Stimulated activated CD4-positive, alpha-beta T cell treated with anti-CD3 and anti-CD28 coated beads, Interleukin-12 subunit alpha, Interleukin-12 subunit beta, amount 100 ng/mL, for 4 hours (primary cell): ENCODE measurements at places on chromosomes 1 and 21.

DNA sequence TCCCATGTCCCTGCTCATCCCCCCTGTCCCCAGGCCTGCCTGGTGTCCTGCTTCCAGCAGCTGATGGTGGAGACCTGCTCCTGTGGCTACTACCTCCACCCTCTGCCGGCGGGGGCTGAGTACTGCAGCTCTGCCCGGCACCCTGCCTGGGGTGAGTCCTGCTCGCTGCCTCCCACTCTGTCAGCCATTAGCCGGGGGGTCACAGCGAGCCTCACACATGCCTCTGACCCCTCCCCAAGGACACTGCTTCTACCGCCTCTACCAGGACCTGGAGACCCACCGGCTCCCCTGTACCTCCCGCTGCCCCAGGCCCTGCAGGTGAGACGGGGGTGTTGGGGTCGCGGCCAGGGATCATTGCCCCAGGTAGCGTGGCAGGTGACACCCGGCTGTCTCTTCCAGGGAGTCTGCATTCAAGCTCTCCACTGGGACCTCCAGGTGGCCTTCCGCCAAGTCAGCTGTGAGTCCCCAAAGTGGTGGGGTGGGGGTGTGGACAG lies 10.0 kb downstream of the SCNN1D start:
- peak; percentile 68 for DNase-seq

DNA sequence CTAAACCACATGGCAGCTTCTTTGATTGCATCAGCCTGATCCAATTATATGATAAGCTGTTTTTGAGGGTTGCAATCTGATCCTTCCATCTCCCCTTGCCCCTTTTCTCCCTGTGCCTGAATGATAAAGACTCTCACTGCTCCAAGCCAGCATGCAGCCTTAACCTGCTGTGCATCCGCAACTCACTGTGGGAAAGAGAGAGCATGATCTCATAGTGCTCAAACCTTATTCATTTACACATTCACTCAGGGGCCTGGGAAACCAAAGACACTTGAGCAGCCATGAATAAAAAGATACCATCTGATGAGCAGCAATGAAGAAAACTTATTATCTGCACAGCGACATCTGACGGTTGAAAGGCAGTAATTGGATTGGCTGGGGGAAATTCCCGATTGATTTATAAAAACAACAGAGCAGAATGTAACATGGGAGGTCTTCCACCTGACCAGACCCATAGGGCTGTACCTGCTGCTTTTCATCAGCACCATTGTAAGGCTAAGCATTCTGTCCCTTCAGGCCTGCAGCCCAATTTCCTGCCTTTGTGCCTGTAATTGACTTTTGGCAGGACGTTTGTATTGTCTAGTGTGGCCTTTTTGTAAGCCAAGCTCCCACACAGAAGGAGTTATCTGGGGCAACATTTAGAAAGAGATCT lies 62.5 kb downstream of the KIAA0040 start:
- DNase-seq = no peak

GRCh38 chr1:50847303-50847702 lies 112.8 kb downstream of the FAF1 start:
- DNase-seq = no peak

- no peak for DNase-seq
Observed at GRCh38 chr1:68175621-68176398, 56.5 kb downstream of the WLS start.

- no peak for DNase-seq
Observed at GRCh38 chr1:101100674-101101073, 75.1 kb upstream of the DPH5 start.

DNA sequence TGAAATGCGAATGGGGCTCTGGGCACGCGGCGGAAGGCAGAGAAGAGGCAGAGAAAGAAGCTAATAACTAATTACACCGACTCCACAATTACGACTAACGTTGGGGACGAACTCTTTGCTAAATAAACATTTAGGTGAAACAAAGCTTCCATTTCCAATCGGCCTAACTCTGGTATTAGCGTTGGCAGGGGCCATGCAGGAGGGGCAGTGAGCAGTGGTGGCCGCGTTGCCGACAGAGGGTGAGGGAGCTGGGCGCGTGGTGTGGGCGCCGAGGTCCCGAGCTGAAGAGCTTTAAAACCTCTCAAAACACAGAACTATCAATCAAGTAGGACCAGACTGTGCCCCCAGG lies 553 bp upstream of the NDUFV3 start:
- DNase-seq = no peak

DNA sequence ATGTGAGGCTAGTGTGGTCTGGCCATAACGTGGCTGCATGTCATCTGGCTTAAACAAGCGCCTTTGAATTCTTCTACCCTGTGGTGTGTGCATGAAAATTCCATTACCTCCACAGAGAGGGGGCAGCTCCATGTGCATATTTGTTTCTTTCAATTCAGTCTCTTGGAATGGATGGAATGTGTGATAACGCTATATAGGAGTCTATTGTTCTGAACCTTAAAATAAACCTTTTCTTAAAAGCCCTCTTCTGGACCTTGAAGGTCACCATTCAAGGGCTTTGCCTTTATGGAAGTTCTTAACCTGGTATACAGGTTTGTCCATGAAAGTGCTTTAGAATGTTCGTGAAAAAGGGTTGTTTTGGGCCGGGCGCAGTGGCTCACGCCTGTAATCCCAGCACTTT lies 118.2 kb upstream of the ADGRL2 start:
- DNase-seq = no peak

- DNase-seq = no peak
Observed at GRCh38 chr1:207007352-207008033, 25.1 kb downstream of the C1orf116 start.

- no peak for DNase-seq
Observed at GRCh38 chr1:12075195-12076114, 12.4 kb downstream of the TNFRSF8 start.

DNA sequence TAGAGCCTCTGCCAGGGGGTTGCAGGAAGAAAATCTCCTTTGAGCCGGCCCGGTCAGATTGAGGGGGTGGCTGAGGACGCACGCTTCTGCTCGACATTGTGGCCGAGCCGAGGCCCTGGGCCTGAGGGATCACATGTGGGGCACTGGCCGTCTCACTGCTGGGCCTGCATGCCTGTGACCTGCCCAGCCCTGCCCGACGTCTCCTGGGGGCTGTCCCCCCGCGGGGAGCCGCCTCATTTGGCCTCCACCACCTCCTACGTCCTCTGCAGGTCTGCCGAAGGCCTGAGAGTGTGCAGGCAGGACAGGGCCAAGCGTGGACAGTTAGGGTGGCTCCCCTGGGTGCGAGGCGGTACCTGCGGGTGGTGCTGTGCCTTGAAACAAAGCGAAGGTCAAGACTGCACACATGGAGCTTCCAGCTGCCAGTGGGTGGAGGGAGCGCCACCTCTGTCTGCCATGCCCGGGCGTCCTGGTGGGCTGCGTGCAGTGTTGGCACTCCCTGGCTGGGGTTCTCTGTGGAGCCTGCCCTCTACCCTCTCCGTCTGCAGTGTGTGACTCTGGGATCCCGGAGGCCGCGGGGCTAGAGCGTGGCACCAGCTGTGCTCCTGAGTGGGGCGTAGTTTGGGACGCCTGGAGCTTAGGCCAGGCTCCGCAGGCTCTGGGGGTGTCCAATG lies 51.7 kb downstream of the PCNT start:
- DNase-seq = no peak

GRCh38 chr1:213622365-213623063 lies 365.3 kb upstream of the PROX1 start:
- DNase-seq = no peak

DNA sequence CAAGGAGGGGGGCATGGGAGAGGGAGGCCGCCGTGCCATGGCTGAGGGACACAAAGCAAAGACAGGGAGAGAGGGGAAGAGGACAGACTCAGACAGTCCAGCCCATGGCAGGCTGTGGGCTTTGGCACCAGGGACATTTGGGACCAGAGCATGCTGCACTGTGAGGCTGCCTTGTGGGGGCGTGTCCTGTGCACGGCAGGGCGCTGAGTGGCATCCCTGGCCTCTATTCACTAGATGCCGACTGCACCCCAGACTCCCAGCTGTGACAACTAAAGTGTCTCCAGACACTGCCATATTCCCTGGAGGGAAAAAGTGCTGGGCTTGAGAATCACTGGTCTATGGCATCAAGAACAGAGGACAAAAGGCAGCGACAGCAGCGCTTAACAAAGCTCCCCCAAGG lies 18.6 kb upstream of the PRDM15 start:
- no peak for DNase-seq

DNA sequence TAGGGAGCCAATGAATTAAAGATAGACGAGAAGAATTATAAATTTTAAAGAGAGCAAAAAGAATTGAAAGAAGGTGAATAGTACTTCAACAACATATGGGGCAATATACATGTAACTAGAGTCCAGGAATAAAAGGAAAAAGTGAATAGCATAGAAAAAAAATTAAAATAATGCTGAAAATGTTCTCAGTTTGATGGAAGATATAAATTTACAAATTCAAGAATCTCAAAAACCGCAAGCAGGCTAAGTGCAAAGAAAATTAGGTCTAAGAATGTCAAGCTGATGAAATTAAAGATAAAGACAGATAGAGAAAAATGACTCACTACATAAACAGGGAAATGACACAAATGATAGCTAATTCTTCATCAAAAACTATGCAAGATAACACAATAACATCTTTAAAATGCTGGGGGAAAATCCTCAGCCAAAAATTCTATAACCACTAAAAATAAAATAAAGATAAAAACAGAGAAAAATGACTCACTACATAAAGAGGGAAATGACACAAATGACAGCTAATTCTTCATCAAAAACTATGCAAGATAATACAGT lies 326.3 kb downstream of the TBX15 start:
- no peak for DNase-seq

DNA sequence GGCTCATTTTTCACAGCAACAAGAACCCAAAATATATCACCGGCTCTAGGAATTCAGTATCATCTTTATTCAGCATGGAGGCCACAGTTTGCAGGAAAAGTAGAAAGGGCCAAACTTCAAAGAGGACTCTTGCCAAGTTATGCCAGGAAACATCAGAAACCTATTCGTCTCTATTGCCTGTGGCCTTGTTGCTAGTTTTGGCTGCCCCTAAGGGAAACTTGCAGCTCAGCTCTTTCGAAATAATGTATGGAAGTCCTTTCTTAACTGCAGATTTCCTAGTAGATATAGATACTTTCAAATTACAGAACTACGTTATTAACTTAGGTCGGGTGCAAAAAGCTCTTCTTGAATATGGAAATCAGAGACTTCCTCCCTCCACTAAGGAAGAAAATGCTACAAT lies 4.2 kb upstream of the NENF start:
- no peak for DNase-seq

- DNase-seq = no peak
Observed at GRCh38 chr1:229017091-229017490, 253.8 kb upstream of the RAB4A start.

DNA sequence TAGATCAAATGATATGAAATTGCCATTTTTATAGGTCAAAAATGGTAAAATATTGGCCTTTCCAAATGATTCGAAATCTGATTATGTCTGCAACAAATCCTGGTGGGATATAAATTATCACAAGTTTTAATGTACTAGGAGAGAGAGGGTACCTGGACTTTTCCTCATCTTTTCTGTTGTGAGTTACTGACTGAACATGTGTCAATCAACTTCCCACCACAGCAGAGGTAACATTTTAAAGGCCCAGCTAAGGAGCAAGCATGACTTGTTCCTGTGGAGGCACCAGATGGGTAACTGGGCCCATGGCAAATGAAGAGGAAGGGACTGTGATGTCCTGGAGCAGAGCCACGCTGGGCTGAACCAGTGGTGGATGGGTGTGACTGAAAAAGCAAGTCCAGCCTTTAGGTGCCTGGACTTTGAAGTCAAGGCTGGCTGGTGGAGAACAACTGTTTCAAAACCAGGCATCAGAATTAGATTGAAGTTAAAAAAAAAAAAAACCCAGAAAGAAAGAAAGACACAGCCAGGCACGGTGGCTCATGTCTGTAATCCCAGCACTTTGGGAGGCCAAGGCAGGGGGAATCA lies 6.6 kb downstream of the MR1 start:
- DNase-seq = no peak

GRCh38 chr1:4319496-4319895 lies 334.9 kb upstream of the AJAP1 start:
- no peak for DNase-seq

- no peak for DNase-seq
Observed at GRCh38 chr1:237032029-237032428, 10.0 kb upstream of the RYR2 start.

DNA sequence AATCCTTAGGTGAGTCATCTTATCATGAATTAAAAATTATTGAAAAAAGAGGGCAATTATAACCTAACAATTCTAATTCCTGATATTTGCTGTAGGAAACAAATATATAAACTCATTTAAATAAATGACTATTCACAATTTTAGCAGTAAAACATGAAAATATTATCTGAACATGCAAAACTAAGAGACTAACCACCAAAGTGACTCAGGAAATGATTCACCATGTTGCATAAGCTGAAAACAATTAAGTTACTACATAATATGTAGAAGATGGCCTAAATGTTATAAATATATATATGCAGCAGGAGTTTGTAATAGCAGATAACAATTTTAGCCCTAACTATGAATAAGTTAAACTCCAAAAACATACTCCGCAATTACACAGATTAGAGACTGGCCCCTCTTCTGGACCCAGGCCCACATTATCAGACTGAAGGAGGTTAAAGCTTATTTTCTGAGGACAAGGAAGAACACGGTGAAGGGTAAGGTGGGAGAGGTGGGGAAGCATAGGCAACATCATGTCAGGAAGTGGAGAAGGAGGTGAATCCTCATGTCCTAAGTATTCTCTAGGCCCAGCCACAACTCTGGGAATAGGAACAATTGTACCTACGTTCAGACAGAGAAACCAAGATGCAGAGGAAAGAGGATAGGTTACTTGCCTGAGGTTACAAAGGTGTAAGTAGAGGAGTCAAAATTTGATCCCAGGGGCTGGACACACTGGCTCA lies 15.6 kb upstream of the AIM2 start:
- no peak for DNase-seq

GRCh38 chr1:223403184-223403815 lies 10.1 kb downstream of the CCDC185 start:
- no peak for DNase-seq

DNA sequence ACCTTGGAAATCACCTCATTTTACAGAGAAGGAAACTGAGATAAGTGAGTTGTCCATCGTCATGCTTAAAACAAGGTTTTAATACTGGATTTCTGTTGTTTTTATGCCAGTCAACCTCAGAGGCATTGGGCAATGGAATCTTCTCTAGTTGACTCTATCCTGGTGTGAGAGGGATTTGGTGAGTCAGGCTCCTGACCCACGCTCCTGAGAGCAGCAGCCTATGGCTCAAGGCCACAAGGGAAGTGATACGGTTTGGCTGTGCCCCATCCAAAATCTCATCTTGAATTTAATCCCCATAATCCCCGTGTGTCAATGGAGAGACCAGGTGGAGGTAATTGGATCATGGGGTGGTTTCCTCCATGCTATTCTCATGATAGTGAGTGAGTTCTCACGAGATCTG lies 90.1 kb downstream of the TLR5 start:
- DNase-seq = no peak

GRCh38 chr21:40678681-40679284 lies 168.2 kb downstream of the DSCAM start:
- DNase-seq = no peak

GRCh38 chr21:20701235-20701634 lies 297.0 kb upstream of the NCAM2 start:
- DNase-seq = no peak

- no peak for DNase-seq
Observed at GRCh38 chr1:209895709-209896108, 42.3 kb upstream of the SYT14 start.

- DNase-seq = no peak
Observed at GRCh38 chr1:154849645-154850131, 20.4 kb downstream of the KCNN3 start.

- DNase-seq = no peak
Observed at GRCh38 chr1:65247419-65248359, 61.7 kb upstream of the DNAJC6 start.
